ENCODE measurements at places on chromosomes 3 and 15. TPM values are rescaled to one million over a fixed set of nuclear protein-coding genes. Genes with fewer than 3 reads are reported as not detected.

- DNase-seq = no peak
Measured at GRCh38 chr3:140093742-140094141, 158.8 kb downstream of the CLSTN2 start.

The TMCO5A gene
- not detected for total RNA-seq

The MME gene
- total RNA-seq = 0.18 TPM

The WDR76 gene
- 10.5 TPM for total RNA-seq

DNA sequence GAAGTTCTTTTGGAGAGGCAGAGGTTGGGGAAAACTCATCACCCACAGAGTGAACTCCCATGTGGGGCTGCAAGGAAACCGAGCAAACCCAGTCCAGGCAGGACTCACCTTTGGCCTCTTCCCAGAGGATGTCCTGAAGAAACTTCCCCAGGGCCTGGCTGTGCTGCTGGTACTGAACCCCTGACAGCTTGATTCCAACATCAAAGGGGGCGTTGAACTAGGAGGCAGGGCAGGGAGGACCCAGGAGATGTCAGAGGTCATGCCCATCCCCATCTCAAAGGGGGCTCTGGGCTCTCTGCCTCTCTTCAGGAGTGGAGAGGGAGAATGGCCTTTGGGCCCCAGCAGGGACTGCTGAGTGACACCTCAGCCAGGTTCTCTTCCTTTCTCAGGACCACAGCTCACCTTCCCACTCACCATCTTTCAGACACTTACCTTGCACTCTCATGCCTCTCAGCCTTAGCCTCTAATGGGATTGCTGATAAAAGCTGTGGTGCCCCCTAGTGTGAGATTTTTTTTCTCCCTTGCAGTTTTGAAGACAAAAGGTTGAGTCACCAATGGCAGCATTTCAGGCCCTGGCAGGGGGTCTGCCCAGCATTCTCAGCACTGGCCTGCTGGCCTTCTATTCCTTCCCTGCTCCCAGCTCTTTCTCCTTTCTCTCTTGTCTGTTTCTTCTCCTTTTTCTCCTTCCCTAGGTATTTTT, 6.0 kb downstream of the GHRL start:
- no peak for DNase-seq

- no peak for DNase-seq
Measured at GRCh38 chr3:40229386-40229785, 80.1 kb upstream of the EIF1B start.

DNA sequence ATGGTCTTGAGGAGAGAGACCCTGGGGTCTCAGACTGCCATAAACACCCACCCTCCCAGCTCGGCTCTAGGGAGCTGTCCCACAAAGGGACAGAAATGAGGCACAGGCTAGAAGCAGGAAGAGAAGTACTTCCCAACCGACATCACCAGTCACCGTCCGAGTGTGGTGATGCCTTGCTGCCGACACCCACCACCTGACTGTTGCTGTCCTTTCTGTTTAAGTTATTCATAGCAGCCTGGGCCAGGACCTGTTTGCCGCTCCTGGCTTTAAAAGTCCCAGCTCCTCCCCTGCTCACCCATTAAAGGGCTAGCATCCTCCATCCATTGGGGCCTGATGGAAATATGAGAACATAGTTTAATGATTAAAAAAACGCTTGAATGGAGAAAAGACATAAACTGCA, 13.2 kb upstream of the SPG11 start:
- no peak for DNase-seq

GRCh38 chr3:25820816-25821486, 31.1 kb downstream of the OXSM start:
- DNase-seq = no peak

- peak; percentile 21 for DNase-seq
Measured at GRCh38 chr3:172106989-172107388, 67.6 kb downstream of the FNDC3B start.

DNA sequence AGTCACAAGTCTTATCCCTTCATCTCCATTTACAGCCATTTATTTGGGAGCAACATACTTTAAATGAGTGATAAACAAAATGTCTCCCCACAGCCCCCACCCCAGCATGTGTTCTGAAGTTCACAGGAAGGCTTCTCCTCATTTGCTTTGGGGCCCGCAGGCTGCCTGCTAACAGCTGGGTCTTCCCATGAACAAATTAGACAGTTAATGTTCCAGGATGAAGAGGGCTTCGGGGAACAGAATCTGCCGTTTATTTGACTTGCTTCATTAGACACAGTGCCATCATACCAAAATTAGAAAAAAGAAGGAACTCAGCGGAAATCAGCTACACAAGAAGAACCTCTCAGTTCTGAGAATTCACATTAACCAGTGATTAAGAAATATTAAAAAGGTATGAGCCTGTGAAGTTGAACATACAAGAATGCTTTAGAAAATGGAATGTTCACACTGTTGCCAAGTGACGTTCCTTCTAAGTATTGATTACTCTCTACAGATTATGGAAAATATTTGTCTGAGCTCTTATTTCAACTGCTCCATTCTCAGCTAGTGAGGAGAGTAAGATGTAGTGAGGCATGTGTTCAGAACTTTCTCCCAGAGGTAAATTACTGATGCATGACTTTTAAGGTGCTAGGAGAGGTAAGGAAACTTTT, 107.5 kb upstream of the THBS1 start:
- DNase-seq = no peak

The COL7A1 gene
- 0.94 TPM for total RNA-seq

DNA sequence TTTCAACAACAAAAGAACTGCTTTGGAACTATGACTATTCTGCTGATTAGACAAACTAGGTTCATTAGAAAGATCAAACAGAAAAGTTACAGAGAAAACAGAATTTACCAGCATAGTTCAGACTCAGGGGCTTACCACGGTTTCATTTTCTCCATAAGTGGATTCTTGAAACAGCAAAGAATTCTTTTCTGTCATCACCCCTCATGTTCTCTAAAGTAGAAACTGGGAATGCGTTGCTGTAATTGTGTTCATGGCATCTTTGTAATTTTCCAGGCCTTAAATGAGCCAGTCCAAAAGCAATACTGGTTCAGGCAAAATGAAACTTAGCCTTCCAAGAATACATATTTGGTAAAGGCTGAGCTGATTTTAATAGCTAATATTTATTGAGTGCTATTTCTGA, 287.8 kb downstream of the CHL1 start:
- no peak for DNase-seq

The KCNMB3 gene
- 1.0 TPM for total RNA-seq

The SLC6A20 gene
- total RNA-seq = not detected

The KBTBD12 gene
- not detected for total RNA-seq

DNA sequence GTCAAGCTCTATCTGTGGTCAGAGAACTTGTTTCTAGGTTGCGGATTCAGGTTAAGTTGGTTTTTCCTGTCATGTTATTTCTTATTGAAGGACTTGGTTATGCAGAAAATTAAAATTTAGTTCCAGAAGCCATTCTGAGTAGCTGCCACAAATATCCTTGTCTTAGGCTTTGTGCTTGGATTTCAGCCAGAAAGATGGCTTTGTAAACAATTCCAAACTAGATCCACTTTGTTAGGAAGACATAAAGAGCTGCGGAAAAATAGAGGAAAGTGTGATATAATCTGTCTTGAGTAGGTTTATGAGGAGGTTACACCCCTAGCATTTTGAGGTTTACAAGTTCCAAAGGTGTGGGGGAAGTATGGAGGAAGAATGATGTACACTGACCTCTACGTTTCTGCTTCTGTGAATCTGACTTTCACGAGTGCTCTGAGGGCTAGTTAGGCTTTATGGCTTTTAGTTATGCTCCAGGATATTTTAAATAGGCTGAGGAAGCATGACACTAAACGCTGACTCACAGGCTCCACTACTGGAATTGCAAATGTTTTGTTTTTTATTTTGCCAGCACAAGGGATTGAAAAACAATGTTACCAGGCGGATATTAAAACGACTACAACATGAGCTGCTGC, 46.3 kb upstream of the UTS2B start:
- no peak for DNase-seq

DNA sequence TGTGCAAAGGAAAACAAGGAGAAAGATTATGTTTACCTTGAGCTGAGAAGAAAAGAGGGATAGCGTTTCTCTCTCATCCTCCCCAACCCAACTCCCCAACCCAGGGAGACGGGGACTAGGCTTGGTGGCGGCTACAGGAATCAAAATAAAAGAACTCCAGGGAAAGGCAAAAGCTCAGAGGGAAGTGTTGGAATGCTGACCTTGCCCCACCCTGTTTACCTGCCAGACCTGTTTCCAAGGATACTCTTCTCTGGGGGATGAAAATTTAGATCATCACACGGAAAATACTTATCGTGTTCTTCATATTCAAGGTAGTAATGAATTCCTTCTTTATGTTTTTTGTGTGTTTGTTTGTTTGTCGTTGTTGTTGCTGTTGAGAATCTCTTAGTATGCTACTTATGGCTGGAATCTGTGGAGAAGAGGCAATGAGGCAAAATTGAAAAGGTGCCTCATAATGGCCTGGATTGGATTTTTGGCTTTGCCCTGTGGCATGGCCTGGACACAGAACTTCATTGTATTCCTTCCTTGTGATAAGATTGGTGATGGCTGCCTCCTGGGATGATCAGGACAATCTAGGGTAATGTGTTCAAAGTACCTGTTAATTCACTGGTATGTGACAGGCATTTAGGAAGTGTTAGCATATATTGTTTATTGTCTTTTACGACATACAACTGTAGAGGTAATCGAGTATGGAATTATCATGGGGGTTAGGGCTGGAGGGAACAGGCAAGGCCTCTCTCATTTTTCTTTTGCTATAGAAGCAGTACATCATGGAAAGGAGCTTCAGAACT, 11.1 kb upstream of the TPRG1 start:
- no peak for DNase-seq

DNA sequence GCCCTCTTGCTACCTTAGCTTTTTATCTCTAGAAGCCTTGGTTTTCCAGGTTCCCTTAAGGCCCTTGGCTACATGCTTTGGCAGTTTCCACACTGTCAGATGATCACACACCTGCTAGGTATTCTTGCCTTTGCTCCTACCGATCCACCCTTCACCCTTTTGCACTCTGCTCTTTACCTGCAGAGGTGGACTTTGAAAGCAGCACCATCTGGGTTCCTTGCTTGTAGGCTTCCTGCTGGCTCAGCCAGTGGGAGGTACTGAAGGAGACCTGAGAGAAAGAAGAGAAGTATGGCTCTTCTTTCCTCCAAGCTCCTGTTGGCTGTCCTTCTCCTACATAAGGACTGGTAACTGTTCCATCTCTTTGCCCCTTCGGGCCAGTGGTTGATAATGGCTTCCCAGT, 7.3 kb upstream of the ZNF592 start:
- no peak for DNase-seq

The RLBP1 gene
- not detected for total RNA-seq

The NR2E3 gene
- not detected for total RNA-seq

GRCh38 chr15:23686466-23687142, 501 bp downstream of the NDN start:
- DNase-seq = no peak

The P2RY13 gene
- 0.82 TPM for total RNA-seq

DNA sequence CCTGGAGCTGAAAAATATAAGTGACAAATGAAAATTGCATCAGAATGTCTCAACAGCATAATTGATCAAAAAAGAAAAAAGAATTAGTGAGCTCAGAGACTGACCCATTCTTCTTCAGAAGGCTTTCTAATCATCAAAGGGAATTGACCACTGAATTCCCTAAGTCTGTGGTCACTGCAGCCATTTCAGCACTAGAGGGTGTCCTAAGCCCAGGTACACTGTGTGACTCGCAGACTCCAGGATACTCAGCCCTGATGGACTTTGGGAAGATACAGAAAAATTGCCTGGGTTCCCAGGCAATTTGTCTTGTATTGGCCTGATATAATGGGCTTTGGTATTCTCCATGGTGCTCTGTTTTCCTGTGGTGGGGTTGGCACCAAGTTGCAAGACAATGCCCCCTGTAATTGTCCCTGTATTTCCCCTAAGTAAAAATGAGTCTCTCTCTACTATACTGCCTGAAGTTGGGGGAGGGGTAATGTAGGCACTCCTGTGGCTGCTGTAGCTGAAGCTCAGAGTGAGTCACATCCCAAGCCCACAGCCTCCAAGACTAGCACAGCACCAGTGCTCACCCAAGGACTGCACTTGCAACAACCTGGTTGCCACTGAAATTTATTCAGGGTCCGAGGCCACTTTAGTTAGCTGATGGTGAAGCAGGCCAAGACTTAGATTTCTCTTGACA, 256.0 kb upstream of the STAC start:
- DNase-seq = no peak

The SLC35G2 gene
- total RNA-seq = not detected

The APPL1 gene
- total RNA-seq = 22.3 TPM

- DNase-seq = no peak
Measured at GRCh38 chr3:94928921-94929320, 866.1 kb downstream of the NSUN3 start.

GRCh38 chr3:53817211-53817610, 29.0 kb downstream of the CHDH start:
- DNase-seq = no peak

Measured in T-helper 17 cell (primary cell).